ENCODE measurements at places on chromosomes 3 and 15.

- peak; percentile 8 for DNase-seq
Measured at GRCh38 chr15:33234020-33234461, 39.5 kb upstream of the FMN1 start.

DNA sequence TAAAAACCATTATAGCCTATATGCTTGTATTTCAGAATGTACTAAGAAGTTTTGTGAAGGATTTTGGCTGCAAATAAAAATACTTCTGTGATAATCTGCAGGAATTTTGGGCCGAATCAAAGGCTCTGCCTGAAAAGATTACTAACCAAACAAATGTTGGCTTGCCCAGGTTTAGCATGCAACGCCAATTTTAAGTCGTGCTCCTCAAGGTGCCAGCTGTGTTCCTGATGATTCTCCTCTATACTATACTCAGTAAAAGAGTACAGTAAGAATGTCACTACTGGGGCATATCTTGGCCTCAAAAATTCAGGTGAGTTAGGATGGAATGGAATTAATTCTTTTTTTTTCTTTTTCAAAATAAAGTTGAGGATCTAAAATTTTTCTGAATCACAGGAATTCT lies 150.8 kb upstream of the TSPAN3 start:
- no peak for DNase-seq

- DNase-seq: no peak
Measured at GRCh38 chr3:120419797-120420196, 31.0 kb downstream of the FSTL1 start.

DNA sequence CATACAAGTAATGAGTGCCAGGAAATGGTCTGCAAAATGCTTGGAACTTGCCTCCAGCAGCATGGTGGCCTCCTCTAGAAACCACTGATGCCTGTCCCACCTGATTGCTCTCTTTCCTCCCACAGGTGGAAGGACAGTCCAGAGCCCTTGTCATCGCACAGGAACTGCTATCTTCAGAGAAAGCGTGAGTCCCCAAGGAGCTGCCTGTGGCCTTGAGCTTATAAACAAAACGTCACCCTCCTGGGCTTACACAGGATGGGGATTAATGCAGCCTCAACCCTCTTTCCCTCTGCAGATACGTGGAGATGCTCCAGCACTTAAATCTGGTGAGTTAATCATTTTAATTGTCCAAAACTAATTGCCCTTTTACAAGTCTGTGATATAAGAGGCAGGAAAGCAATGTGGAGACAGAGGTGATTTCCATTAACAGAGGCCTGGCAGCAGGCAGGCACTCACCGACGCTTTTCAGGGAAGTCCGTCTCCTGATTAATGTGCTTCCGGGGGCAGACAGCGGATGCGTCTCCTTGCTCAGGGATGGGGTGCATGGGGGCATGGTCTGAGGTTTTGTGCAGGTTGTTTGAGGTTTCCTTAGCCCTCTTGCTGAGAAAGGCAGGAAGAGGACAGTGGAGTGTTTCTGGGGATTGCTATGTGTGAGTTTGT lies 61.8 kb downstream of the FGD5 start:
- DNase-seq: no peak

All from head of caudate nucleus (tissue), 42 donors.